MG63 (cell line): ENCODE measurements at places on chromosomes 6 and 20. TPM values are rescaled to one million over a fixed set of nuclear protein-coding genes. Genes with fewer than 3 reads are reported as not detected.

Gene PRR18
- total RNA-seq = 0.05 and 1.3 TPM in 2 replicates

Gene TPX2
- total RNA-seq = 123 and 139 TPM in 2 replicates

Gene PACRG
- not detected in 2 replicates for total RNA-seq

Gene KHDC1
- total RNA-seq = 2.3 and 3.5 TPM in 2 replicates
